ENCODE measurements at places on chromosomes 3 and 15.

- no peak for DNase-seq
Measured at GRCh38 chr3:123044981-123045763, 17.6 kb upstream of the SEMA5B start.

DNA sequence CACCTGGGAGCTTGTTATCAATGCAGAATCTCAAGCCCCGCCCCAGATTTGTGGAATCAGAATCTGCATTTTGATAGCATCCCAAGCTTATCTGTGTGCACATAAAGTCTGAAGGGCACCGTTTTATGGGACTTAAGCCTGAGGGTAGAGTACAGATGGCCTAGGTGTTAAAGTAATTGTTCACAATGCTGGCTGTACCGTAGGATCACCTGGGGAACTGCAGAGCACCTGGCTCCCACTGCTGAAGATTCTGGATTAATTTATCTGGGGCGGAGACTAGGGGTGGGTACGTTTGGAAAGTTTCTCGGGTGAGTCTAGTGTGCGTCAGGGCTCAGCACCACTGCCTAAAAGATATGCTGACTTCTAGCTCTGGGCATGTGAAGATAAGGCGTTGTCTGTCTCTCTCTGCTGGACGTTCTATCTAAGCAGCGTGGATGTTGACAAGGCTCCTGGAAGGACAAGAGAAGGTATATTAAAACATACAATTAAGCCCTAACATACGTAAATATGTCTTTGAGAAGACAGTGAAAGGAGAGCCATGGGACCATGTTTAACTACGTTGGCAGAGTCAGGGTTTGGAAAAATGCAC lies 63.2 kb upstream of the RASGRP1 start:
- DNase-seq = no peak

DNA sequence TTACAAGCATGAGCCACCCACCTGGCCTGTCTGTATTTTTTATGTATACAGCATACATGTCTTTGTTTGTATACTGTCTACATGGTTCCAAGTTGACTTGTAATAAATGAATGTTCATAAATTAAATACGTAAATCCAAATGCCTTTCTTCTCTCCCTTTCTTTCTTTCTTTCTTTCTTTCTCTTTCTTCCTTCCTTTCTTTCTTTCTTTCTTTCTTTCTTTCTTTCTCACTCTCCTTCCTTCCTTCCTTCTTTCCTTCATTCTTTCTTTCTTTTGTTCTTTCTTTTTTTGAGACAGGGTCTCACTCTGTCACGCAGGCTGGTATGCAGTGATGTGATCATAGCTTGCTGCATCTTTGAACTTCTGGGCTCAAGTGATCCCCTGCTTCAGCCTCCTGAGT lies 17.1 kb upstream of the ZNF710 start:
- DNase-seq = no peak

GRCh38 chr3:47857151-47857550 lies 54.2 kb downstream of the DHX30 start:
- DNase-seq = no peak

GRCh38 chr3:127165036-127165435 lies 27.9 kb upstream of the PRR23E start:
- no peak for DNase-seq

DNA sequence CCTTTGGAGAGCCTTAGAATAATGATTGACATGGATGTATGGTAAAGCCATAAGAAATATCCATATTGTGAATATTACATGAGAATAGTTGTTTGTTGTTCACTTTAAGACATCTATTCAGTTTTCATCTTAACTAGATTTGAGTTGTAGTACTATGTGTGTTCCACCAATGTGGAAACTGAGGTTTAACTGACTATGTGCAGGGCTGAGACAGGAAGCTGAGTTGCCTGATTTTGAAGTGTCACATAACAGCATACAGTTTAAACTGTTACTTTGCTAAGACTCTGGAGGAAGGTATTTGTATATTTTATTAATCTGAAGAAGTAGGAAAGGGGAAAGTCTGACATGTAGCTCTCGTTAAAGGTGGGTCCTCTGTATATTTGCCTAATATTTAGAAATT lies 2.1 kb downstream of the ECT2 start:
- no peak for DNase-seq

GRCh38 chr3:100073049-100073713 lies 41.1 kb downstream of the FILIP1L start:
- no peak for DNase-seq

DNA sequence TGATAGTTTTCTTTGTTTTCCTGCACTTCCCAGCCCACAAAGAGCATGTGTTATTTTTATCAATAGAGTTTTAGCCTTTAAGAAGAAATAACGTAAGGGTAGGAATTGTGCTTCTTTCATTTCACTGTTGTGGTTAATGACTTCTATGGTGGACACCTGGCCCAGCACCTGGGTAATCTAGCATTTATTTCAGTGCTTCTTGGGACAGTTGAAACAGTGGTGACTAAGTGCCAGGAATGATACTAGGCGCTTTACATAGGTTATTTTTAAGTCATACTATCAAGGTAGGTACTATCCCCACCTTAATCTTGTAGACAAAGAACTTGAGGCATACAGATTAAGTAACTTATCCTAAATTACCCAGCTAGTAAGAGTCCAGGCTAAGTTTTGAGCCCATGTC lies 243.8 kb downstream of the SOX2 start:
- DNase-seq = no peak

GRCh38 chr3:58231666-58232065 lies 5.9 kb upstream of the ABHD6 start:
- DNase-seq = no peak

GRCh38 chr3:190644766-190645165 lies 130.9 kb downstream of the IL1RAP start:
- DNase-seq = no peak

DNA sequence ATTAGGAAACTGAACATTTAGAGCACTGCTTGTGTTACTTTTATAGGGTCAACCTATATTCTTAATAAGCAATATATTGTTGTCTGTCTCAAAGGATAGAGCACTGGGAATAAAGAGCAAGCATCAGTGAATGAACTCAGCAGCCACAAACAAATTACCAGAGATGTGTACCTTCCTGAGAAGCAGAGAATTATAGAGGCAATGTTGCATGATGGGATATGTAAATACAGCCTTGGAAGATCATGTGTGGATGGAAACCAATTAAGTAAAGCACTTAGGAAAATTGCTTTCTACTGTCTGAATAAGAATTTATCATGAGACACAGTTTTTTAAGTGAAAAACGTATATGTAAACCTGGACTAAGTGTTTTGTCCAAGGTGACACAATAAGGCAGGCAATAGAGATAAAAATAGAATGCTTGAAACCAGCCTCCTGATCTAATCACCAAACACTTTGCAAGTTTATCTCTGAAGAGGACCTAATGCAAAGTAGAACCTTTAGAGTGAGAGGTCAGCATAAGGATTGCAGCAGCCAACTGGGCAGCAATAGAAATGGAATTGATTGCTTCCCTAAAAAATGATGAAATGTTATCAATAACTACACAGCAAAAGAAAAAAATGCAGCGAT lies 848.0 kb downstream of the TUSC7 start:
- no peak for DNase-seq

- no peak for DNase-seq
Measured at GRCh38 chr15:60039316-60039715, 35.2 kb downstream of the FOXB1 start.

- no peak for DNase-seq
Measured at GRCh38 chr3:58035524-58036255, 27.5 kb downstream of the FLNB start.

- no peak for DNase-seq
Measured at GRCh38 chr15:61816856-61817255, 243.4 kb downstream of the VPS13C start.

GRCh38 chr3:197468866-197469382 lies 86.8 kb downstream of the BDH1 start:
- peak; percentile 43 for DNase-seq

- DNase-seq = no peak
Measured at GRCh38 chr15:31403606-31404005, 77.0 kb downstream of the KLF13 start.

DNA sequence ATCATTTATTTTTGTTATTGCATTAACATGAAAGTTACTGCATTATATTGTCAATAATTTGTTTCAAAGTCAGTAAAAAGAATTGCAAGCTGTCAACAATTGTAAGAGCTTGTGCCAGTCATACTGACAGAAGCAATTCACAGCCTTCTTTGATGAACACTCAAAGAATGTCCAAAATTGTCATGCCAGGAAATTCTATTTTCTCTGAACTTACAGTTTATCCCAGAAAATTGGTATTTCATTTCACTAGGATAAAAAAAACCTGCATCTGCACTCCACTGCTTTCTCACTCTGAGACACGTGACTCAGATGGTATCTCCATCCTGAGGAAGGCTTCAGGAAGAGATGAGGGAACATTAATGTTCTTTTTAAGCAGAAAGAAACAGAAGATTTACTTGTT lies 332.6 kb upstream of the CCDC54 start:
- DNase-seq = no peak

DNA sequence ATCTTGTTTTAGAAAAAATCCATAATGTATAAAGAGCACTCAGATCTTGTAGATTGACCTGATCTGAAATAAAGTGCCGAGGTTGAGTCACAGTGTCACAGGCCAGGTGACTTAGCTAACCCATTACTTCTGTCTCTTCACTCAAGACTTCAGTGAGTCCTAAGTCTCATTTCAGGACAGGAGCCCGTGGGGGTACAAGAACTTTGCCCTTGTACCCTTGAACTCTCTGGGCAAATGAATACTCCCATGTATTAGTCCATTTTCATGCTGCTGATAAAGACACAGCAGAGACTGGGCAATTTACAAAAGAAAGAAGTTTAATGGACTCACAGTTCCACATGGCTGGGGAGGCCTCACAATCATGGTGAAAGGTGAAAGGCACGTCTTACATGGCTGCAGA lies 160.2 kb downstream of the ZPLD1 start:
- no peak for DNase-seq

DNA sequence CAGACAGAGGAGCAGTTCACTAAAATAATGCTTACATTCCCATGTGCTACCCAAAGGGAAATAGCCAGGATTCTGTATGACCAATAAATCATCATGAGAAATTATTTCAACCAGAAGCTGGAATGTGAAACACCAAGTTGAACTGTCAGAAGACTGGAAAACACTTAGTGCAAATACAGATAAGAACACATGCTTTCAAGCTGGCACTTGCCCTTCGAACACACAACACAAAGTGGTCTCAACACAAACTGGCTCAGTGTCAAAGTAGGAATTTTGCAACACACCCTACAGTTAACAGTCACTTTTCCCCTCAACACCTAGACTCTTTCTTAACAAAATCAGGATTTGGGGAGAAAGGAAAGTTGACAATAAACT lies 1.3 kb downstream of the FSD2 start:
- no peak for DNase-seq

- peak; percentile 80 for DNase-seq
Measured at GRCh38 chr15:61521953-61522352, 292.9 kb upstream of the RORA start.

DNA sequence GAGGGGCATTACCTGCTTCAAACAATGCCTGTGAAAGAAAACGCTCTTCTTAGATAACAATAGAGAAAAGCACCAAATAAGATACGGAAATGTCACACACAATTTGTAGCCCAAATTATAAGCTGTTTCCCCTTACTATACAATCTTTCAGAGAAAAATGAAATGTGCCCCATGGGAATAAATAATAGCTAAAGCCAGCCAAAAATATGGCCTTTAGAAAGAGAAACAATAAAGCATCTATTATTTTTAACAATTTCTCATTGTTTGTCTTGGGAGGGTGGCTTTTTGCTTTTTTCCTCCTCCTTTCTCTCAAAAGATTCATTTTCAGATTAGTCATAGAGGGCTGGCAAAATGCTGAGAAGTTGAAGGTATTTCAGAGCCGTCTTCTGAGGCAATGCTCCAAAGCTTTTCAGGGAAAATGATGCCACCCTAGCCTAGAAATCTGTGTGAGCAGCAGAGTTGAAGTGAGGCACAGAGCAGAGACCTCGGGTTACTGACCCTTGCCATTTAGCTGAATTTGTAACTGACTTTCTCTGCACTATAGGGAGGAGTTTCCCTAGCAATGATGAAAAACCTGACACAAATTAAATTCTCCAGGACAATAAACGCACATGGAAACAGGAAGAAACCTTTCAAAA lies 86.3 kb upstream of the PRICKLE2 start:
- DNase-seq = no peak

DNA sequence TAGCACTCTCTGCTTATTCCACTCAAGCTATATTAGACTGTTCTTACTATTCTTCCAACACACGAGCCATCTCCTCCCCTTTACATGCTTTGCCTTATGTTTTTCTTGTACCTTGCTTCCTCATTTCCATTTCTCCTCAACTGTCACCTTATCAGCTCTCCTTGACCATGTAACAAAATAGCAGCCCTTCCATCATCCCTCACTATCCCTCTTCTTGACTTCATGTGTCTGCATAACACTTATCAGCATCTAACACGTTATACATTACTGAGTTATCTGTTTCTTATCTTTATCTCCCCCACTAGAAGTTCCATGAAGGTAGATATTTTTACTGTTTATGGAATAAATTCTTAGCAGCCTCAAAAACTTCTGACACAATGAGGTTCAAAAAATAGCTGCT lies 45.3 kb downstream of the TRPM7 start:
- DNase-seq = no peak

GRCh38 chr3:29346828-29347227 lies 66.0 kb downstream of the RBMS3 start:
- DNase-seq = peak; percentile 88

- DNase-seq = no peak
Measured at GRCh38 chr3:141052201-141053069, 1.3 kb downstream of the SPSB4 start.

DNA sequence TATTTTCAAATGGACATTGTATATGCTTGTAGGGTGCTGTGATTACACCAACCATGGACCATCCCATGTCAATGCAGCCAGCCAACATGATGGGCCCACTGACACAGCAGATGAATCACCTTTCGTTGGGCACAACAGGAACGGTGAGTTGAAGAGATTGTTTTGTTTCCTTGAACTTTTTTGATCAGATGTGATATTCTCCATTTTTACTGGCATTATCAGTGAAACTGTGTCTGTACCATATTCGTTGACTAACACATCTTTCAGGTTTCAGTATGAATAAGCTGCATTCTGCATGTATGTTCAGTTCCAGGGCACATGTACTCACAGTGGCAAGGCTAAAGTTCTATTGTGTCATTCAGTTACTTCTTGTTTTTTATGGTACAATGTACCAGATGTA lies 655.2 kb downstream of the RBMS3 start:
- no peak for DNase-seq

DNA sequence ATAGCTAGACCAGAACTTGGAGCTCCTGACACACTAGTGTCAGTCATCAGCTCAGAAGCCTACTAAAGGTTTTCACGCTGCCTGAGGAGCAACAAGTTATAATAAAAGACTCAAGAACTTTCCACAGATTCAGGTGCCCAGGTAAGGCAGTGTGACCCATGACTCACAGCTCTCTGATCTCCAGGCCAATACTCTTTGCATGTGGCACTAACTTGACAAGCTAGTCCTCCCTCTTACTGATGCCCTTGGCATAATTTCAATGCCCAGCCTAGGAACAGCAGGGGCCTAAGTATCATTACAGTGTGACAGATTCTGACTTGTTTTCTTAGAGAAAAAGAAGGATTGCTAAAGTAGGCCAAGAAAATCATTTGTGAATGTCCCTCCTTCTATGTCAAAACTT lies 38.4 kb downstream of the MEIS2 start:
- DNase-seq = no peak
